Left lung (tissue), 14 donors: ENCODE measurements at places on chromosomes 13 and 19. TPM values are rescaled to one million over a fixed set of nuclear protein-coding genes. Genes with fewer than 3 reads are reported as not detected.

Gene ATP5F1D
- 161 TPM for total RNA-seq

Gene CEACAM6
- 367 TPM for total RNA-seq

Gene SPTBN4
- 1.3 TPM for total RNA-seq

Gene S1PR4
- total RNA-seq = 20.8 TPM

Gene CHMP2A
- total RNA-seq = 120 TPM

Gene TJP3
- 33.8 TPM for total RNA-seq

Gene VSTM1
- total RNA-seq = 0.44 TPM

Gene COX6B2
- total RNA-seq = not detected

Gene JAK3
- total RNA-seq = 7.9 TPM

Gene BRSK1
- total RNA-seq = 2.2 TPM

Gene PLEKHJ1
- total RNA-seq = 74.4 TPM

Gene DCAF15
- total RNA-seq = 32.5 TPM

Gene CEACAM8
- 0.16 TPM for total RNA-seq

Gene EPS8L1
- 21.2 TPM for total RNA-seq

Gene TICAM1
- total RNA-seq = 14.6 TPM

Gene ONECUT3
- not detected for total RNA-seq

Gene PRR20E
- not detected for total RNA-seq

Gene CFAP97D2
- not detected for total RNA-seq

Gene ZSCAN4
- 0.21 TPM for total RNA-seq

Gene C19orf73
- 2.1 TPM for total RNA-seq

Gene SIGLEC5
- total RNA-seq = 11.0 TPM

Gene SMIM44
- total RNA-seq = not detected

Gene HPN
- total RNA-seq = 16.8 TPM

Gene NPHS1
- not detected for total RNA-seq

Gene C13orf42
- total RNA-seq = not detected

Gene NLRP11
- not detected for total RNA-seq
